ENCODE measurements at places on chromosomes 4 and X.

- no peak for DNase-seq
These were observed 34.7 kb downstream of the VSIG4 start for GRCh38 chrX:66004928-66005829.

GRCh38 chr4:140122891-140123290 lies 31.1 kb downstream of the MAML3 start:
- no peak for DNase-seq

- DNase-seq, result no peak
These were observed 4.3 kb upstream of the PCSK1N start for GRCh38 chrX:48839686-48840085.

DNA sequence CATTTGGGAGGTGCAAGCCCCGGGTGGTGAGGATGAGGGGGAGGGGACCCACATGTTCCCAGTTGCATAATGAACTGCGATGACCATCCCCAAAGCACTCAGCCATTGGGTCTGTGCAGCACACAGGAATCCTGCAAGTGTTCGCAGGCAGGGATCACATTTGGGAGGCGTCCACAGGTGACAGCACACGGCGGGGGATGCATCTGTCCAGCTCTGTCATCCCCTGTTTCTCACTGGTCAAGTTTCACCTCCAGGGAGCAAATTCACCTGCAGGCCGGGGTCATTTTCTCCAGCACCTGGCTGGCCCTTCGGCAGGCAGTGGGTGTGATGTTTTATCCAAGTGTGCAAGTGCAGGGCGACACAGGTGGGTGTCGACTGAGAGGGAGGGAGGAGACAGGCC lies 33.3 kb upstream of the SORCS2 start:
- no peak for DNase-seq

DNA sequence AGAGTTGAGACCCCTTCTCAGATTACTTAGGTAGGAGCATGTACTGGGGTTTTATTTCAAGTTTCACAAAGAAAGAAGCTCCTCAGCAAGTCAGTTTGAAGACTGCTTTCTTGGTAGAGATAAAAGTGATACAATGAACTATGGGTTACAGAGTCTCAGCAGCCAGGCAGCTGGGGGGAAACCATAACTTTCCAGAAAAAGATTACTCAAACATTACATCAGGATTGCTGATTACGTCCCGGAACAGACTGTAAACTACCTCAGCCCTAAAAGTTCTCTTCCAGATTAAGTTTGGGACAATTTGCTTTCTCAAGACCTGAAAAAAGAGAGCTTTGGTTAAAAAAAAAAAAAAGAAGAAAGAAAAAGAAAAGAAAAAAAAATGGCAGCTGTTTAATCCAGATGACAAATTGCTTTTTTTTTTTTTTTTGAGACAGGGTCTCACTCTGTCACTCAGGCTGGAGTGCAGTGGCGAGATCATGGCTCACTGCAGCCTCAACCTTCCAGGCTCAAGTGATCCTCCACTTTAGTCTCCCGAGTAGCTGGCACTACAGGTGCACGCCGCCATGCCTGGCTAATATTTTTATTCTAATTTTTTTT lies 16.6 kb downstream of the SAT1 start:
- no peak for DNase-seq

DNA sequence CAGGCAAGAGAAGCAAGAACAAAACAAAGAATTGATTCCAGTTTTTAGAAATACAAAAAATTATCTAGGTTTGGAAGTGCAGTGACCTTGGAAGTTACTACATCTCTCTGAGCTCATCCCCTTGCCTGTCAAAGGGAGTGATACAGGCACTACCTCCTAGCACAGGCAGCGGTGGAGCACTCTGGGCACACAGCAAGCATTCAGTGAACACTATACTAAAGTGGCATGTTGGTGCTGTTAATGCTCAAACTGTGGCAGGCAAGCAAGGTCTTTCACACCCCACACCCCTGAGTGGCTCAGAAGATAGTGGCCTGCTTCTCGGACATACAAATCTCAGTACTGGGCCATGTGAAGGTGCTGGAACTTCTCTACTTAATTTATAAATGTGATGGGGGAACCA lies 51.2 kb downstream of the DRD5 start:
- no peak for DNase-seq

- DNase-seq, result no peak
These were observed 202.2 kb upstream of the ETNPPL start for GRCh38 chr4:108965016-108965415.

GRCh38 chr4:152352215-152352614 lies 183.7 kb downstream of the FBXW7 start:
- DNase-seq, result no peak

GRCh38 chr4:164081371-164081770 lies 586.9 kb downstream of the TMA16 start:
- DNase-seq, result no peak

GRCh38 chr4:80173841-80174240 lies 23.5 kb upstream of the PRDM8 start:
- DNase-seq, result no peak

DNA sequence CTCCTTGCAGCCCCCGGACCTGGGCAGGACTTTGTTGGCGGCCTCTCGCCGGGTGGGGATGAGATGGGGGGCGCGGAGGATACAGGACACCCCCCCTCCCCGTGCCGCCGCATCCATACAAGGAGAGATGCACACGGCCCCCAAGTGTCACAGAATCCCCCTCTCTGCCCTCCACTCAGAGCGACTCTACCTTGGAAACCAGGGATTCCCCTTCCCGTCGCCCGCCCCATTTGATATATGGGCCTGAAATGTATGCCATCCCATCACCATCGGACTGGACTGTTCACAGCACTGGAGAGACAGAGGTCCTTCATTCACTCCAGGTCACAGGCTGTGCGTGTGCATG lies 426 bp downstream of the PORCN start:
- DNase-seq, result no peak

Measured in CD4-positive, alpha-beta T cell treated with Interleukin-15 for 1 hour (primary cell).